Kidney capillary endothelial cell (primary cell): ENCODE measurements at places on chromosomes 4 and X.

GRCh38 chr4:15037923-15038541 is 35.8 kb downstream of the CPEB2 start:
- no peak for DNase-seq

- DNase-seq: no peak
Observed at GRCh38 chrX:100363896-100364295, 46.2 kb downstream of the PCDH19 start.

DNA sequence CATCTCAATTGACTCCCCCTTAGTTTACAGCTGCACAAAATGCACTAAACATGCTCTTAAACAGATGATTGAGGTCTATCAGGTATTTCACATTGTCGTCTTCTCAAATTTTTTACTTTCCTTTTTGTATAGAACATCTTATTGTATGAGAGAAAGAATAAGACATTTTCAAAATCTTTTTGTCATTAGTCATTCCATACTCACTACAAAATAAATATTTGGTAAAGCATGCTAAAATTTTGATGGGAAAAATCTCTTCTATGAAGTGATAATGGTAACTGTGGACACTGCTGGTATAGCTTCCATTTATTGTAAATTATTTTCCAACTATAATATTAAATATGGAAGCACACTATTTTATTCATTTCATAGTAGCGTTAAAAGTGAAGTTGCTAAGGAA is 185.6 kb upstream of the FSTL5 start:
- no peak for DNase-seq

- DNase-seq: no peak
Observed at GRCh38 chr4:46984781-46985180, 8.6 kb downstream of the GABRA4 start.

DNA sequence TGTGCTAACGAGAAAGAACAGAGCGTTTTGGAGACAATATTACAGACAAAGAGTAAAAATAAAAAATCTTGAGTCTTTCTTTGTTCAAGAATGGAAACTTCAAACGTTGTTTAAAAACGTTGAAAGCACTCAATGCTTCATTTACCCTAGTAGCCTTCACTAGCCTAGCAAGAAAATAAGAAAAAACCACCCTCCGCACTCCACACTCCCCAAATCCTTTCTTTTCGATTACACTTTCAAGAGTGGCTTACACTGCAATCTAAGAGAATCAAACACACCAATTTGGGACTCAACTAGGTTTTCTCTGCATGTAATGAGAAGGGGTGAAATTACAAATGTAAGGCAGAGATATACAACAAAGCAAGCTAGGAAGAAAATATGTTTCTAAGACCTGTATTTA is 4.7 kb downstream of the TMSB4X start:
- no peak for DNase-seq

DNA sequence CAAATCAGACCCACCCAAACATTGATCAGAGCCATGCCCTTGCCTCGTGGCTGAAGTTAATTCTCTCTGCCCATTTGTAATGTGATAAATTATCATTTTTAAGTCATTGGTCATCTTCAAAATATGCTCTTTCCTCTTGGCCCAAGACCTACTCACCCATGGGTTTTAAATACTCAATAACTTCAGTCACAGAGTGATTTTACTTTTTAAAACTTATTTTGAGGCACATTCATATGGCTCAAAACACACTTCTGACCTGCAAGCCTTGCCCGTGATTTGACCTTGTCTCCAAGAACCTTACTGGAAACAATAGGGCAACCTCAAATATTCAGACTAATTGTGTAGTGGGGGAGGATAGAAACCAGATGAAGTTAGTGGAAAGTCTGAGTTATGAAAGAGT is 176.2 kb upstream of the LNX1 start:
- no peak for DNase-seq

GRCh38 chrX:20116577-20117240 is at the start of gene MAP7D2:
Gene MAP7D2 (minus strand): TSS chrX:20116907. CDS start chrX:20116879, 28 bp downstream.
- no peak for DNase-seq

- no peak for DNase-seq
Observed at GRCh38 chrX:17758382-17758781, 21.1 kb downstream of the SCML1 start.

DNA sequence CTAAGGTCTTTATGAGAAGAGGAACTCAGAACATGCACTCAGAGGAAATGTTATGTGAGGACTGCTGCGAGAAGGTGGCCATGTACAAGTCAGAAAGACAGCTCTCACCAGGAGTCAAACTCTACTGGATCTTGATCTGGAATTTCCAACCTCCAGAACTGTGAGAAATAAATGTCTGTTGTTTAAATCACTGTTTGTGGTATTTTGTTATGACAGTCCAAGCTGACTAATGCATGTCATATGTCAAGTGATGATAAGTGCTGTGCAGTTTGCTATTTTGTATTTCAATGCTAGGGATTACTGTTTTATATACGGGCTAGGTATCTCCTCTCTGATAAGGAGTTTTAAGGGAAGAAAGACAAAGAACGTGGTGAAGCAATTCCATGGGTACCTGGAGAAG is 162.3 kb downstream of the CPEB2 start:
- no peak for DNase-seq

DNA sequence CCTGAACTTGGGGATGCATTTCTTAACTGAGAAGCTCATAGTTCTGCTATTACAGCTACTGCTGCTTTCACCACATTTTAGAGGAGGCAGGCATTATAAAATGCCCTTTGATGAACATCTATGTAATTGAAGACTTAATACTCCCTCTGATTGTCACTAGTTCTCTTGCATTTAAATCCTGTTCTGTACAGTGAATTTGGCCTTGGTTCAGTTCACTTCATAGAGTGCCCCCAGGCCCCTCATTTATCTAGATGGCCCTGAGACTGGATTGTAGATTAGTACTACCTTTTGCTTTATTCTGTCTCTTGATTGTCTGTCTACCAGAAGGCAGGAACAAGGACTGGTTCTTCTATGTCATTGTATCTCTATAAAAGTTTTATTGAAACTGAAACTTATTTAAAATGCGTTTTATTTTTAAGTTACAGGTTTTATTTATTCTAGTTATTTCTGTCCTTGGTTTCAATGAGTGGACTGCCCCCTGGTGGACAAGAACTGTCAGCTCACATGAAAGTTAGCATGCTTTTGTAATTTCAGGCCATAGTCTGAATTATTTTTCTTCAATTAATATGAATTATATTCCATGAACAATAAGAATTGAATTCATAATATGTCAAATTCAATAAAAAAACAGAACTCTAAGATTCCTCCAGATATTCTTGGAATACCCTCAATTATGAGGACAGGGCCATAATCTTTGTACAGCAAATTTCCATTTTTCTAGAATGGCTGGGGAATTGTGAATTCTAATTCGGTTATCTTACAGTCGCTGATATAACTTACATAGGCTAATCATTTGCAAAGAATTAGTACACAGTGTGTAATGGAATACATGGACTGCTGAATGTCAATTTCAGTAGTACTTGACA is 47.2 kb upstream of the TMEM33 start:
- peak; percentile 46 for DNase-seq

DNA sequence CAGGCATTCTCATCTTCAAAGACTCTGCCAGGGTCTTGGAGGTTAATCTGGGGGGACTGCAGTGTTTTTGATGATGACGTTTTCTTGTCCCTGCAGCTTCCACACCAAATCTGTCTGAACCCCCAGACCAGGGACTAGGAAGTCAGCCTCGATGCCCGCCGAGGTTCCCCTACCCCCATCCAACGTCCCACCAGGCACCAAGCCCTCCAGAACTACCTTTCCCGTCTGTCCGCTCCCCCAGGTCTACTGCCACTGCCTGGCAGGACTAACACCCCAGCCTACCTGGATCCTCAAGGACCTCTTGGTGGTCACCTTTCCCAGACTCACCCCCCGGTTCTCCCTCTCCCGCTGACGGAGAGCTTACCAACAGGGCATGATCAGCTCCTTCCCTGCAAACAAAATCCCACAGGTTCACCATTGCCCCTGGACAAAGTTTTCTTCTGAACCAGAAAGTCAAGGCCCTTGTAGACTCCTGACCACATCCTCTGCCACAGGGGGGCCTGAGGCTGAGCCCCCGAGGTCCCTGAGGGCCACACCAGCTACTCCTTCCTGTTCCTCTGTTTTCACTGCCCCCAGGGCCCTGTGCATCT is 40.9 kb downstream of the HMX1 start:
- DNase-seq: no peak

GRCh38 chr4:1375761-1376322 is 28.8 kb downstream of the UVSSA start:
- no peak for DNase-seq

DNA sequence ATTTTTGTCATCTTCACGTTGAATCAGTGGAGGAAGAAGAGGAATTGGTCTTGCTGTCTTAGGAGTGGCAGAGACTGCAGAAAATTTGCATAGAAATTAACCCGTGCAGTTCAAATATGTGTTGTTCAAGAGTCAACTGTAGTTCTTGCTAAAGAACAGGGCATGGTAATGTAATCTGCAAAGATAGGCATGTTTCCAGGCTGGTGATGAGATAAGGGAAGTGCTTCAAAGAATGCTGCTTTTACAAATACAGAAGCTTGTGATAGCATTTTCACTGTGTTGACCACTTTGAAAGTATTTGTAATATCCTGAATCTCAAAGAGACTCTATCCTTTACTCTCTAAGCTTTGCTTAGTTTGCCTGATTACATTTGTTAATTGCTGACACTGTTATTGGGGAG is 60.1 kb downstream of the PRRG1 start:
- no peak for DNase-seq

- DNase-seq: no peak
Observed at GRCh38 chrX:127085939-127086338, 266.4 kb downstream of the PRR32 start.

- no peak for DNase-seq
Observed at GRCh38 chrX:131288738-131289511, at the start of gene IGSF1. Gene IGSF1 (minus strand): TSS chrX:131289306. CDS start chrX:131286674, 2,632 bp downstream.

GRCh38 chrX:83416273-83416672 is 91.8 kb upstream of the POU3F4 start:
- peak; percentile 1 for DNase-seq

DNA sequence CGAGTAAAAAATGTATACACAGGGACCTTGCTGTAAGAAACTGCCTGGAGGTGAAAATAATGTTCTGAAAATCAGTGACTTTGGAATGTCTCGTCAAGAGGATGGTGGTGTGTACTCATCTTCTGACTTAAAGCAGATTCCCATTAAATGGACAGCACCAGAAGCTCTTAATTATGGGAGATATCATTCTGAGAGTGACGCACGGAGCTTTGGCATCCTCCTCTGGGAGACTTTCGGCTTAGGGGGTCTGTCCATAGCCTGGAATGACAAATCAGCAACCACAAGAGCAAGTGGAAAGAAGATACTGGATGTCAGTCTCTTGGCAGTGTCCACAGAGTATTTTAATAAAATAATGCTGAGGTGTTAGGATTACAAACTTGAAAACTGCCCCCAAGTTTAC is 129.4 kb downstream of the THOC2 start:
- DNase-seq: no peak

- DNase-seq: no peak
Observed at GRCh38 chr4:65521666-65522065, 148.6 kb downstream of the EPHA5 start.

DNA sequence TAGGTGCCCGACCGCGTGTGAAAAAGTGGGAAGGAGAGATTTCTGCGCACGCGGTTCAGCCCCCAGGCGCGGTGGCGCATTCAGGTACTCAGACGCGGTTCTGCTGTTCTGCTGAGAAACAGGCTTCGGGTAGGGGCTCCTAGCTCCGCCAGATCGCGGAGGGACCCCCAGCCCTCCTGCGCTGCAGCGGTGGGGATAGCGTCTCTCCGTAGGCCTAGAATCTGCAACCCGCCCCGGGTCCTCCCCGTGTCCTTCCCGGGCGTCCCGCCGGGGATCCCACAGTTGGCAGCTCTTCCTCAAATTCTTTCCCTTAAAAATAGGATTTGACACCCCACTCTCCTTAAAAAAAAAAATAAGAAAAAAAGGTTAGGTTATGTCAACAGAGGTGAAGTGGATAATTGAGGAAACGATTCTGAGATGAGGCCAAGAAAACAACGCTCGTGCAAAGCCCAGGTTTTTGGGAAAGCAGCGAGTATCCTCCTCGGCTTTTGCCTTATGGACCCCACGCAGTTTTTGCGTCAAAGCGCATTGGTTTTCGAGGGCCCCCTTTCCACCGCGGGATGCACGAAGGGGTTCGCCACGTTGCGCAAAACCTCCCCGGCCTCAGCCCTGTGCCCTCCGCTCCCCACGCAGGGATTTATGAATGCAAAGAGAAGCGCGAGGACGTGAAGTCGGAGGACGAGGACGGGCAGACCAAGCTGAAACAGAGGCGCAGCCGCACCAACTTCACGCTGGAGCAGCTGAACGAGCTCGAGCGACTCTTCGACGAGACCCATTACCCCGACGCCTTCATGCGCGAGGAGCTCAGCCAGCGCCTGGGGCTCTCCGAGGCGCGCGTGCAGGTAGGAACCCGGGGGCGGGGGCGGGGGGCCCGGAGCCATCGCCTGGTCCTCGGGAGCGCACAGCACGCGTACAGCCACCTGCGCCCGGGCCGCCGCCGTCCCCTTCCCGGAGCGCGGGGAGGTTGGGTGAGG is 3.7 kb downstream of the SHOX start:
- DNase-seq: no peak

- no peak for DNase-seq
Observed at GRCh38 chrX:18026166-18026565, 165.1 kb upstream of the RAI2 start.

- DNase-seq: peak; percentile 22
Observed at GRCh38 chrX:107537815-107538214, 88.4 kb downstream of the FRMPD3 start.

DNA sequence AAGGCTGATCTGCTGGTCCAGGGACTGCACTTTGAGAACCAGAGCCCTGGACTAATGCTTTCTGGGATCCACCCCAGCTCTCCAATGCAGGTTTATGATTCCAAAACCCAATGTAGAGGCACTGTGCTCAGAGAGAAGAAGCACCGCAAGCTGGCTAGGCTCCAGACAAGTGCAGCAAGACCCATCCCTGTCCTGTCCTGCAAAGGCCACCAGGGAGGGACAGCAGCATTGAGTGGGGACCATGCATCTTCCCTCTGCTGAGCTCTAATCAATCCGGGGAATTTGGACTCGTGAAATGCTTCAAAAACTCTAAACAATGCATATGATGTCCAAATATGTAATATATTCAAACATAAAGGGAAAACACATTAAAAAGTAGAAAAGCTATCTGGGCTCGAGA is 10.8 kb upstream of the NSG1 start:
- DNase-seq: no peak

DNA sequence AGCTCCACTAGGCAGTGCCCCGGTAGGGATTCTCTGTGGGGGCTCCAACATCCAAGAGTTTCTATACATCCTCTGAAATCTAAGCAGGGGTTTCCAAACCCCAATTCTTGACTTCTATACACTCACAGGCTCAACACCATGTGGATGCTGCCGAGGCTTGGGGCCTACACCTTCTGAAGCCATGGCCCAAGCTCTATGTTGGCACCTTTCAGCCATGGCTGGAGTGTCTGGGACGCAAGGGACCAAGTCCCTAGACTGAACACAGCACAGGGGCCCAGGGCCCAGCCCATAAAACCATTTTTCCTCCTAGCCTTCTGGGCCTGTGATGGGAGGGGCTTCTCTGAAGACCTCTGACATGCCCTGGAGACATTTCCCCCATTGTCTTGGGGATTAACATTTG is 511.8 kb downstream of the TRAM1L1 start:
- DNase-seq: no peak
